ENCODE measurements at places on chromosomes 5 and 9. TPM values are rescaled to one million over a fixed set of nuclear protein-coding genes. Genes with fewer than 3 reads are reported as not detected.

HSDL2 gene
- polyA plus RNA-seq, result 27.1 TPM

TMEM215 gene
- not detected for polyA plus RNA-seq

DCTN3 gene
- polyA plus RNA-seq, result 314 TPM

GRCh38 chr5:106127985-106128384, 1542.8 kb downstream of the EFNA5 start:
- DNase-seq, result no peak

- DNase-seq, result no peak
Measured at GRCh38 chr5:166625210-166625865, 1666.1 kb upstream of the WWC1 start.

DNA sequence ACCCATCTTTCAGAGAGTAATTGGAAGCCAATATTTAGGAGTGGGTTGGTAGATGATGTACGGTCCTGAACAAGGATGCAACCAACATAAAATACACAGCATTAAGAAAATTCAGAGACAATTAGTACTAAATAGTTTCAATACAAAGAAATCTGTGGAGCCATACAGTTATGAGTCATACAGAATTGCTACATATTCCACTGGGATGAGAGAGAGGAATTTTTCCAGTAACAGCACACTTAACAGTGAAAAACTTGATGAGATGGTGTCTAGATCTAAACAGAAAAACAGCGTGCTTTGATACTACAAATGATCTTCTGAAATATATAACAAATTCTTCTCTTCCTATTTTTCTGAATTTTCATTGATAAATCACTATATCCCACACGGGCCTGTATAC, 1999.3 kb upstream of the CDH9 start:
- DNase-seq, result no peak

GRCh38 chr5:59000211-59000610, 417.3 kb downstream of the RAB3C start:
- DNase-seq, result no peak

GRCh38 chr5:35476797-35477196, 140.9 kb upstream of the SPEF2 start:
- DNase-seq, result no peak

DNA sequence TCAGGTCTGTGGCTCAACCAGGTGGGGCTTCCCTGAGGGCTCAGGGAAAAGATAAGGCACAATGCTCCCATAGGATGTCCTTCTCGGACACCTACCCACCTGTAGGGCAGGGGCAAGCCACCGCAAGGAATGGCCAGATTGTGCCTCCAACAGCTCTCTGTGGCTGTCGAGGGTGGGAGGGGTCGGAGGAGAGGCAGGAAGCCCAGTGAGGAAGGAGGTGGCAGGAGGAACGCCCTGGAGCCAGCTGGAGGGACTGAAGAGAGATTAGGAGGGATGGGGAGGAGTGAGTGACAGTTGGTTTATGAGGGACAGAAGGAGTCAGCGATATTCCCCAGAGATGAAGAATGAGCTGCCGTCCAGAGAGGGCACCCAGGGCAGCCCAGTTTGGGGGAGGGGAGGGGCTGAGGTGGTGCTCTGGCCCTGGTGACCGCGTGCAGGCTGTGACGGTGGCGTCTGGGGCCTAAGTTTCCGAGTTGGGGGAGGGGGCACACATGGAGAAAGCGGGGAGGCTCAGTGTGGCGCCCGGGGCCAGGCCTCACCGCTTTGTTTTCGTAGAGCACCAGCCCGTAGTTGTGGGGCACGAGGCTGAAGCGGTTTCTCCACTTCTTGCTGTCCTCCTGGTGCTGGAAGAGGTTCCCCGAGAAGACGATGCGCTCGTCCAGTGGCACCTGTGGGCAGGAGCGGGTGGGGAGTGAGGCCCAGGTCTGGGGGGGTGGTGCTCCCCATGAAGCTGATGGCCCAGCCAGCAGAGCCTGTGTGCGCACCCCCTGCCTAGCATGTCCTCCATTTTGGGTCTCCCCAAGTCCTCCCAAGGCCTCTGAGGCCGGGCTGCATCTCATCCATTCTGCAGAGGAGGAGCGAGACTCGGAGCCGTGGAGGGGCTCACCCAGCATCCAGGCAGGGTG, 75.6 kb downstream of the LRSAM1 start:
- no peak for DNase-seq

GRCh38 chr9:113872485-113873143, 3.5 kb upstream of the ZNF618 start:
- DNase-seq, result no peak

- no peak for DNase-seq
Measured at GRCh38 chr5:152462021-152462721, 57.1 kb upstream of the NMUR2 start.

DNA sequence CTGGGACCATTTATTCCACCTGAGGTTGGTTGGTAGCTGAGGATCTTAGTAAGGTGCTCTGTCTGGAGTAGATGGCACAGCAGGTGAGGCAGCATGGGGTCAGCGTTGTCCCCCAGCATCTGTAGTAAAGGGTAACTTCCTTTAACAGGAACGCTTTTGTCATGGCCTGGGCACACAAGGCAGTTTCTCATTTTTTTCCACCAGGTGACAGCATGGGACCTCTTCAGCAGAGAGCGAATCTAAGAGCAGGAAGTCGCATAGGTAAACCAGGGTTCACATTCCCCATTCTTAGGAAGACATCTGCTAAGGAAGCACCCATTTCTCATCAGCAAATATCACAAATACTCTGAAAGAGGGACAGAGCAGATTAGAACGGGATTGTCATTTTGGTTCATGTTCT, 56.5 kb downstream of the GPR107 start:
- no peak for DNase-seq

- no peak for DNase-seq
Measured at GRCh38 chr5:138580777-138581176, 5.6 kb upstream of the HSPA9 start.

GRCh38 chr5:93430118-93430517, 150.9 kb downstream of the NR2F1-AS1 start:
- DNase-seq, result peak; percentile 71

Measured in brain (organoid and tissue), 16 donors.